CD4-positive, alpha-beta T cell treated with Interleukin-4 for 4 hours (primary cell): ENCODE measurements at places on chromosomes 13 and 19.
A peak's percentile ranks its signal among the peaks of the same experiment; 100 is the strongest.

DNA sequence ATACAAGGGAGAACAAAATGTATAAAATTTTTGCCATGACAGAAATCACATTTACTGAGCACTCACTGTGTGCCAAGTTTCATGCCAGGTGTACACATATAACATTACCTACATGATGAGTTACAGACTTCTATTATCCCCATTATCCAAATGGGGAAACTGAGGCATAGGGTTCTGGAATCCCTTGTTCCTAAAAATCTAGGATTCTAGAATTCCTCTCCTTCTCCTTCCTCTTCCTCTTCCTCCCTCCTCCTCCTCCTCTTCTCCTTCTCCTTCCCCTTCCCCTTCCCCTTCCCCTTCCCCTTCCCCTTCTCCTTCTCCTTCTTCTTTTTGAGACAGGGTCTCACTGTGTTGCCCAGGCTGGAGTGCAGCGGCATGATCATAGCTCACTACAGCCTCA is 14.2 kb upstream of the BCL3 start:
- DNase-seq = no peak

DNA sequence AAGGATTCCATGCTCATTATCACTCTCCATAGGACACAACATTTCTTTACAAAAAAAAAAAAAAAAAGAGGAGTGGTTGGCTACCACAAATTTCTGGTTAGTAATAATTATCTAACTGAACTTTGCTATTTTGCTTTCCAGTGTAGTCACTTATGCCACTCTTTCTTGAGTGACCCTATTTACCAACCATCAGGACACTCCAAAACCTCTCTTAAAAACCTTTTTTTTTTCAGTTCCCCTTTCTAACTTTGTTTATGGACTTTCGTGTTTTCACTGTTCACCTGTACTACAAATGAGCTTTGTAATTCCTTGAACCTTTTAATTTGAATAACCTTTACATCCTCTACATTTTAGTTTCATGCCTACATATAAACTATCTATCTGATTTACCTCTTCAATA is 686.5 kb upstream of the PCDH9 start:
- no peak for DNase-seq

DNA sequence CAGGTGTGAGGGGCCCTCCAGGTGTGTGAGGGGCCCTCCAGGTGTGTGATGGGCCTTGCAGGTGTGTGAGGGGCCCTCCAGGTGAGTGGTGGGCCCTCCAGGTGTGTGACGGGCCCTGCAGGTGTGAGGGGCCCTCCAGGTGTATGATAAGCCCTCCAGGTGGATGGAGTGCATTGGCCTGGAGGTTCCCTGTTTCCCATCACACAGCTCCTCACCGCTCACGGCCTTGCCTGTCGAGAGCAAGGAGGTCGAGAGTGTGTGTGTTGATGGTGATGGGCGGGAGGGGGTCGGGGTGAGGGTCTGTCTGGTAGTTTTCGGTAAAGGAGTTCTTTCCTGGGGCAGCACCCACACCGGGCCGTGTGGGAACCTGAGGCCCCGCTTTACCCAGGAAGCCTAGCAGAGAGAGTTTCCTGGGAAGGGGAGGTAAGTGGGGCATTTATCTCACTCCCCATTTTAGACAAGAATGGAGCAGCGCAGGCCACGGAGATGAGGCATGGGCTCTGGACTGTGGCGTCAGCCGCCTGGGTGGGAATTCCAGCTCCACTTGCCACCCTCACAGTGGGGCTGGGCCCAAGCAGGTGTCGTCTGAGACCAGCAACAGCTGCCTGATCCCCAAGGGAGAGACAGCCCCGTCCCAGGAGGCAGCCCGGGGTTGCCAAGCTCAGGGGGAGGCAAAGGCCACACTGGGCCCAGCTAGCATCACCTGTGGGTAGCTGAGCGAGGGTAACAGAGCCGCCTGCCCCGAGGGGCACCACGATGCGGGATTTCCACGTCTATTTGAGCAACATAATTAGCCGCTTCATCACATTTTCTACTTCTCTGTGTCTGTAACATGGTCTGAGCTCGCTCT is 10.9 kb upstream of the GAS6 start:
- DNase-seq = no peak

- peak; percentile 14 for DNase-seq
Observed at GRCh38 chr19:6890401-6890913, 3.1 kb downstream of the ADGRE1 start.

DNA sequence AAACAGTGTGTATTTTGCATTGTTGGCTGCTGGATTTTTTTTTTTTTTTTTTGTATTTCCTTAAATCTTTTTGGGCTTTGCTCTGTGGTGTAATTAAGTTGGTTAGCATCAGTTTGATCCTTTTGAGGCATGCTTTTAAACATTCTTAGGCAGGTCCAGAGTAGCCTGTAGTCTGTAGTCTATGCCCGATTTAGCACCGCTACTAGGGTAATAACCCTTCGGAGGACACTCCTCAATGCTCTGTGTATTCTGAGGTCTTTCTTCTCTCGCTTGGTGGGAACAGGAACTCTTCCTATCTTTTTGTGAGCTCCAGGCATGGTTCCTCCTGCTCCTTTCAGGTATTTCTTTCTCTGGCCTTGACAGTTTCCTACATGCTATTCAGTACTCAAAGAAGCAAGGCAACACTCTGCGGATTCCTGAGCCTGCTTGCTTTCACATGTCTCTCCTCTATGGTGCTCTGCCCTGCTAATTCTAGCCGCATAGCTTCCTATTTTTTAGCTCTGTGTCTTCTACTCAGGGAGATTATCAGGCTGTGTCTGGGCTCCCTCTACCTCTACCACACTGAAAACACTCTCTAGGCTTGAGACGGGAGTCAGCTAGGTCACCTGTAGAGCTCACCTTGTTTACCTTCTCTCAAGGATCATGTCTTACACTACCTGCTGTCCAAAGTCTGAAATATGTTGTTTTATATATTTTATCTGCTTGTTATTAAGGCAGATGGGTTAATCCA is 195.1 kb downstream of the NDFIP2 start:
- DNase-seq = no peak

GRCh38 chr13:38617936-38618335 is 68.9 kb upstream of the FREM2 start:
- DNase-seq = no peak

- DNase-seq = no peak
Observed at GRCh38 chr19:33426621-33427361, 53.3 kb downstream of the CEBPG start.

DNA sequence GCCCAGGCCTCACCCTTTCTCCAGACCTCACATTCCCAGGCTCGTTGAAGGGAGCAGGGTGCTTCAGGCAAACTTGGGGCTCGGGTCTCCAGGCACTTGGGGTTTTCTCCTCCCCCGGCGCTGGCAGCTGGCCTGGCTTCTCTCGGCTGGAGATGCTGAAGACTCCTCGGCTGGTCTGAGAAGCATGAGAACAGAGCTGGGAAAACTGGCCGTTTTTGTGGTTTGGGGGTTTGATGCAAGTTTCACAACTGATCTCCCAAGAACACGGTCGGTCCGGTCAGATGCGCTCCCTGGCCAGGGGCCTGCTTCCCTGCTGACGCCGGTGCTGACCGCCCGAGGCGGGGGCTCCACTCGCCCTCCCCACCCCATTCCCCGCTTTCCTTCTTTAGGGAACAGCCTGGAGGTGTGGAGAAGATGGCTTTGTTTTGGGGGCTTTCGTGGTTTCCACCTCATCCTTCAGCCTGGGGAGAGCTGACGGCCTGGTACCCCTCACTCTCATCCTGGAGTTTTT is 35.3 kb downstream of the CEBPA start:
- no peak for DNase-seq

GRCh38 chr19:51755571-51755970 is 3.9 kb upstream of the FPR1 start:
- DNase-seq = no peak

GRCh38 chr13:72653506-72653905 is 73.9 kb downstream of the MZT1 start:
- no peak for DNase-seq

DNA sequence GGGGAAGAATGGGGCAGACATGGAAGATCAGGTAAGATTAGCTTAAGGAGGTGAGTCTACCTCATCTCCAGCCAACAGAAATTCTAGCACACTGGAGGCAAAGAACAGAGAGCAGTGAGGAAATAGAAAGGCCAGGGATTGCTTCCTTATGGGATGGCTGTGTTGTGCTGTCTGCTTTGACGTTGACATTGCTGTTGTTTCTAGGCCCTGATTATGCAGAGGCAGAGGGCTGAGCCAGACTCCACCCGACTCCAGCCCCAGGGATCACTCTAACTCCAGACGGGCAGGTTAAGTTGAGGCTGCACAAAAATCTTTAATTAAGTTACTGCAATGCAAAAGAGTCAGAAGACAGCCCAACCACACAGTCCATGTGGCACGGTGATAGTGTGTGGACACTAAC is 24.1 kb downstream of the CRYL1 start:
- DNase-seq = no peak

- DNase-seq = peak; percentile 70
Observed at GRCh38 chr19:47109541-47110375, 3.8 kb downstream of the ZC3H4 start.

GRCh38 chr19:39032063-39032918 is at the start of gene FBXO27:
Gene FBXO27, minus strand, starts transcription at chr19:39032549. Its CDS starts 322 bp downstream, at chr19:39032227.
- no peak for DNase-seq

DNA sequence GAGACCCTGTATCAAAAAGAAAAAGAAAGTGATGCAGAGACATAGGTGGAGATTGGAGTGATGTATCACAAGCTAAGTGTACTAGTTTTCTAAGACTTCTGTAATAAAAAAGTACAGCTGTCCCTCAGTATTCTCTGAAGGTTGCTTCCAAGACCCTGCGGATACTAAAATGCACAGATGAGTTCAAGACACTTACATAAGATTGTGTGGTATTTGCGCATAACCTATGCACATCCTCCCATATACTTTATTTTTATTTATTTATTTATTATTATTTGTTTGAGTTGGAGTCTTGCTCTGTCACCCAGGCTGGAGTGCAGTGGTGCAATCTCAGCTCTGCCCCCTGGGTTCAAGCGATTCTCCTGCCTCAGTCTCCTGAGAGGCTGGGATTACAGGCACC is 13.6 kb upstream of the HAS1 start:
- DNase-seq = no peak

- DNase-seq = no peak
Observed at GRCh38 chr19:29400917-29401711, 124.7 kb upstream of the VSTM2B start.

DNA sequence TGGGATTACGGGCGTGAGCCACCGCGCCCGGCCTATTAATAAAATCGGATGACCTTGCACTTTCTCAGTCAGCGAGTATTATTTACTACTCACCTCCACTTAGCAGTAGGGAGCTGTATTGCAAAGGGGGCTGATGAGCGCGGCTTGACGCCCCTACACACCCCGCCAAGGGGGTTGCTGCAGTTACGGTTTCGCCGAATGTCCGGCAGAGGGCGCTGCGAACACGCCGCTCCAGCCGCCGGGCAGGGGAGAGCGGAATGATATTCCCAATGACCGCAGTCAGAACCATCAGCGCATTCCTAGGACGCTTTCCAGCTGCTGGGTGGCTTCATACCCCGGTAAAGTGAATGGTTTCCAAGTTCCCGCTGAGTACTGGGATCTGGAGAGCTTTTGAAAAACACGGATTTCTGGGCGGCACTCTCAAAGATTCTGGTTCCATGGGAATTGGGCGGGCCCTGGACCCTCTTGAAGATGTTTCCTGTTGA is 30.0 kb upstream of the TPT1 start:
- DNase-seq = peak; percentile 47

DNA sequence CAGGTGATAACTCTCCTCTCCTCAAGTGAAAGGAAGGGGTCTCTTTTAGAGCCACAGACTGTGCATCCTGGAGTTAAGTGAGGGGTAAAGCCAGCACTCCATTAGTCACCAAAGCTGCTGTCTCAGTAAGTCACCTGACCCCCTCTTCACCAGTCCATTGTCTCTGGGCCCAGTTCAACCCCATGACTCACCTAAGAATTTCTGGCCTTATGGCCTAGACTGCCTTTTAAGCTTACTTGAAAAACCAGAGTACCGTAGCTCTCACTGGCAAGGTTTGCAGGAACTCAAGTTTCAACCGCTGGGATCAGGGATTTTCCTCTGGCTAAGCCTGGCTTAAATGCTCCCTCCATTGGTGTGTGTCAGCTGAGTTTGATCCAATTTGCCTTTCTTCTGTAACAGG is 23.4 kb upstream of the EID2 start:
- DNase-seq = no peak

GRCh38 chr13:93098972-93099371 is 127.6 kb upstream of the GPC6 start:
- no peak for DNase-seq

- no peak for DNase-seq
Observed at GRCh38 chr19:3095441-3096191, 1.5 kb downstream of the GNA11 start.

- no peak for DNase-seq
Observed at GRCh38 chr19:15421721-15422260, 3.0 kb upstream of the AKAP8L start.

DNA sequence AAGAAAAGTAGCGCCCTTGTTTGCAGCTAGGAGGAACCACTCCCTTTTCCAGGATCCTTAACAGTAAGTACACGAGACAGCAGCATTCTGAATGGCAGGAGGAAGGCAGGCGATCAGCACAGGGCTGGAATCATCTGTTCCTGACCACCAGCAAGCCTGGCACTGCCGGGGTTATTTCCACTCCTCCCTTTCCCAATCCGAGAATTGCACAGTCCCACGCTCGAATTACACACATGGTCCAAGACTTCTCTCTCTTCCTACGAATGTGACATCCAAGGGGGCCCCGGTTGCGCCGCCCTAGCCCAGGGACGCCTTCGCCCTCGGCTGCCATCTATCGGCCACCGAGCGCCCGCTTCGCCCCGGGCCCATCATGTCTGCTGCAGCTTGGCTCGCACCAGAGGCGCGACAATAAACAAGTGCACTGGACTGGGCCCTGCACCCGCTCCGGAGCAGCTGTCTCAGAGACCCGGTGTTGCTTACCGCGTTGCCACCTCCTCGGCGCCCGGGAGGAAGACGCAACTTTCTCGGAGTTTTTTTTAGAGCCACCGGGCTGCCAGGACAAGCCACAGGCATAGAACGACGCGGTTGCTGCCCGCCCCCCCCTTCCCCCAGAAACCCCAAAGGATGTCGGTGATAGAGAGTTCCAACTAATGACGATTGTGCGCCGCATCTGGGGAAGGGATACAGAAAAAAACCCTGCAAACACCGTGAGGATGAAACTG is at the start of gene SLITRK5:
Gene SLITRK5 (plus strand): TSS at position 341 of the 722 bp plus-strand sequence. CDS start 4,018 bp downstream, outside the sequence.
- DNase-seq = peak; percentile 18

DNA sequence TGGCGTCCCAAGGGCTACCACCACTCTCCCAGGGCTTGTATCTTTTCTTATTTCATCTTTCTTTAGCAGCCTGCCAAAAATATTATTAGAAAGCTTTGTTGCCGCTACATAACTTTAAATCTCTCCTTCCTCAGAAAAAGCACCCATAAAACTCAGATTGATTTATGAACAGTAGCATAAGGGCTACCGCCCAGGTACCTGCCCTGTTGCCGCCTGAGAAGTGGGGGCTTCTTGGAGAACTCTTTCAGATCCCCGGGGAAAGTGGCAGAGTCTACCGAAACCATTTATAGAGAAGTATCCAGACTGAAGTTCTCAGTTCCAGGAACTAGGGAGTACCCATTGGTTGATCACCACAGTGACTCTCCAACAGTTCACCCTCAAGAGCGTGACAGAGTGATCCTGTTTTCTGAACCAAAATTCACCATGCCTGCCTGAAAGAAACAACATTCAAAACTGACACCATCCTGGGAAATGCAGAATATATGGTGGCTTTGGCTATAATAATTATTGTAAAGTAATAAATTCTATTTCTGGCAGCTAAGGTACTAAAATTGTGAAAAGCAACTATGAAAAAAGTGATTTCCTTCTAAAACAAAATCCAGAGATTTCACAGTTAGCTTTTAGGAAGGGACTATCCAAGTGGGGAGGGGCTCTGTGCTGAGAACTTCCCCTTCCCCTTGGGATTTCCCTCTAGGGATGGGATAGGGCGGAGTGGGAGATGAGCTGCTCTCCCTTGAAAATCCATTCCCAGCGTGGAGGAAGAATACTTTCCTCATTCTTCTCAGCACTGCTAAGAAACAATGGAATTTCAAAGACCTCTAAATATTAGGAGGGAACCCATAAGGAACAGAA is 877 bp upstream of the N4BP2L1 start:
- peak; percentile 24 for DNase-seq
